CD4-positive, alpha-beta T cell treated with Interleukin-21 for 1 hour (primary cell): ENCODE measurements at places on chromosomes 1 and 21.
A peak's percentile ranks its signal among the peaks of the same experiment; 100 is the strongest.

DNA sequence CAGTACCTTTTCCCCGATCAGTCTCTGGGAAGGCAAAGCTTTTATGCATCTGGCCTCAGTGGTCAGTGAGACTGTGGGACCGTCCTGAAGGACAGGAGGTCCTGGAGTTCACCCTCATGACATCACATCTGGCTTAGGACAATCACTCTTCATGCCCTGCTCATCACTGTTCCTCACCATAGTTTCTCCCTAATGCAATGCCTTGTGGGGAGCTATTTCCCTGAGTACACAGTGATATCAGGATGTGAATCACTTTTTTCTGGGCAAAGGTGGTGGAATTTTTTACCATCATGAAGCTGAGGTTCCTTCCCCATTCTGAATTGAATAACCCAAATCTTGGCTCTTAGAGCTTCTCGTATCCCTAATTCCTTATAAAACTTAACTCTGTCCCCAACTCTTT is 34.8 kb upstream of the CFAP126 start:
- no peak for DNase-seq

DNA sequence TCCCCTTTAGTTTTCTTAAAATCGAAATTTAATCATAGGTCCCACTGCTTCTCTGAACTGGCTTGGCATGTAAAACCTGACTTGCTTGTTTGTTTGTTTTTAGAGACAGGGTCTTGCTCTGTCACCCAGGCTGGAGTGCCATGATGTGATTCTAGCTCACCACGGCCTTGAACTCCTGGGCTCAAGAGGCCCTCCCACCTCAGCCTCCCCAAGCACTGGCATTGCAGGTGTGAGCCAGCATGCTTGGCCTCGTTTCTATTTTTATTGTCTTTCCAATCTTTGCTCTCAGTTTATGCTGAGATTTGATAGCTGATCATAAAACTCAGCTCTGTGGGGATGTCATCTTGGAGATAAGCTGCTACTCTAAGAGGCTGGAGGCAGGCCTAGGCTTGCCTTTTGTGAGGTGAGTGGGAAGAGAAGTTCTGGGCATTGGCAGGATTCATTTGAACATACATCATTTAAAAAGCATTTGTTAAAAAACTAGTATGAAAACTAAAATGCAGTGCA is 51.5 kb upstream of the GCLM start:
- DNase-seq, result no peak

DNA sequence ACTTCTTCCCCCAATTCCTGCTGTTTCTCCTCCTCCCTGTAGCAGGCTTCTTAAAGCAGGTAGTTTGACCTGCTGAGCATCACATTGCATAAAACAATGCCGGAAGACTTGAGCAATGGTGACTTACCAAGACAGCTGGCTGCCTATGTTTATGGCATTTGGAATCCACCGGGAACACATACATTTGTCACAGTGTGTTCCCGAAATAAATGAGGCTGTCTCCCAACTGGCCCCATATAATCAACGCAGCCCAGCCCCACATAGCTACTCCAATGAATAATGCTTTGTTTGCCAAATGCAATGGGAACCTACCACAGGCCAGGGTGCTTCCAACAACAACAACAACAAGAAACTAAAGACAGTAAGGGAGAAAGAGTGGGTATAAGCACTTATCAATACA is 186.1 kb upstream of the MAP1LC3C start:
- DNase-seq, result no peak

GRCh38 chr21:29022166-29022565 is 2.3 kb upstream of the USP16 start:
- peak; percentile 44 for DNase-seq

DNA sequence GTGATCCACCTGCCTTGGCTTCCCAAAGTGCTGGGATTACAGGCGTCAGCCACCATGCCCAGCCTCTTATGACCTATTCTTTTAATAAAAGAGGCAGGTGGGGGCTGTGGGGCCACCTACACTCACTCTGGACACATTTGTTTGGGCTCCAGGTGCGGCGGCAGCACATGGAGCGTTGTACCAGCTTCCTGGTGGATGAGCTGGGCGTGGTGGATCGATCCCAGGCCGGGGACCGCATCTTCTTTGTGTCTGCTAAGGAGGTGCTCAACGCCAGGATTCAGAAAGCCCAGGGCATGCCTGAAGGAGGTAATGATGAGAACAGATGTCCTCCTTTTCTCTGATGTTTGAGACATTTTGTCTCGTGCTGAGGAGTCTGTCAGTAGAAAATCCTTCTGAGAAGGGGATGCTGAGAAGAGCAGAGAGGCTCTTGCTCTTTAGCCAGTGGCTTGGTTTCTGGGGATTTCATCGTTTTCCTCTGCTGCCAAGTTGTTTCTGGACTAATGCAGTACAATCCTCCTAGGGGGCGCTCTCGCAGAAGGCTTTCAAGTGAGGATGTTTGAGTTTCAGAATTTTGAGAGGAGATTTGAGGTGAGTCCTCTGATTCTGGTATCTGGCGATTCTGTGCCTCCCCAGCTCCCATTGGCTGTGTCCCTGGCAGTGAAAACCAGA is 17.9 kb upstream of the MIIP start:
- DNase-seq, result peak; percentile 42

DNA sequence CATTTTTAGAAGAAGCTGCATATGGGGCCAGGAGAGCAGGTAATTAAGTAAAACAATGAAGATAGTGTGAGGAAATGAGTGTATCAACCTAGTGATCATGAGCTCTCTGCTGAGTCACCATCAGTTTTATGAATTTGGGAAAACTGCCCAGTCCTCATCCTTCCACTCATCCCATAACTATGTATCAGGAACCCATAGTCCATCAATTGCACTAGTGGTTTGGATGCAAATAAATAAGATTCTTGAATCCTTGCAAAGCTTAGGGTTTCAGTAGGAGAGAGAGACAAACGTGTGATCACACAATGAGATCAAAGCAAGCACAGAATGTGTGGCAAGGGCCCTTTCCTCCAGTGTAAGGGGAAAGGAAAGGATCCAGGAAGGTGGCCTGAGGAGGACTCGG is 145.6 kb downstream of the ZZZ3 start:
- DNase-seq, result no peak

DNA sequence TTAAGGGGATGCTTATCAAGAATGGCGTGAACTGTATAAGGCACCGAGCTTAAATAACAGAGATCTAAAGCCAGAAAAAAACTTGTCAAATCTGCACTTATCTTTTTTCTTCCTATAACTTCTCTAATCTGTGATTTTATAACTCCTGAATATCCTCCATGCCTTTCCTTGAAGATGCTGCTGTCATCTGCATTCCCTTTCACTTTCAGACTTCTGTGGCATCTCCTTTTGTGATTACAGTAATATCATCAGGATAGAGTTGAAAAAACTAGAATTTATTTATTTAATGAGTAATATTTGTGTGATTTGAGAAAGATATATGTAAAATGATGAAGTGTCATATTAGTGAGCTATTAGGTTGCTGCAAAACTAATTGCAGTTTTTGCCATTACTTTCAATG is 357.8 kb upstream of the PTBP2 start:
- DNase-seq, result no peak

DNA sequence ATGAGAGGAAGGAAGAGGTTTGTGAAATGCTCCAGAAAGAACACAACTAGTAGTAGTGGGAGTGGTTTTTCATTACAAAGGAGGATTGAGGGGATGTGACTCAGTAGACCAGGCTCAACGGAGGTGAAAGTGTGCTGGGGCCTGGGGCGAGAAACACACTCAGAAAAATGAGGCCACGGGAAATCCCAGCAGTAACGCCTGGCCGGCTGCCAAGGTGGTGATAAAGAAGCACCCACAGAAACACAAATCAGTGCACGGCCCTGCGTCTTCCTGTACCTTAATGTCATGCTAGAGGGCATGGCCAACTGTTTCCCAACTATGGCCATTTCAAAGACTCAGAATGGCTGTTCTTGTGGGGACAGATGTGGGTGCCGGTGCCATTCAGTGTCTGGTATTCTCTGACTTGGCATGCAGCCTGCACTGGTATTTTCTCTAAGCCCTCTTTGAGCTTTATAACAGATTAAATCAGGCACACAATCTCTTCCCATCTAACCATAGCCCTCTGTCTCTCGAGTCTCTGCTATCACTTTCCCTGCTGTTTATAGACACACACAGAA is 38.2 kb downstream of the URB2 start:
- DNase-seq, result peak; percentile 71

DNA sequence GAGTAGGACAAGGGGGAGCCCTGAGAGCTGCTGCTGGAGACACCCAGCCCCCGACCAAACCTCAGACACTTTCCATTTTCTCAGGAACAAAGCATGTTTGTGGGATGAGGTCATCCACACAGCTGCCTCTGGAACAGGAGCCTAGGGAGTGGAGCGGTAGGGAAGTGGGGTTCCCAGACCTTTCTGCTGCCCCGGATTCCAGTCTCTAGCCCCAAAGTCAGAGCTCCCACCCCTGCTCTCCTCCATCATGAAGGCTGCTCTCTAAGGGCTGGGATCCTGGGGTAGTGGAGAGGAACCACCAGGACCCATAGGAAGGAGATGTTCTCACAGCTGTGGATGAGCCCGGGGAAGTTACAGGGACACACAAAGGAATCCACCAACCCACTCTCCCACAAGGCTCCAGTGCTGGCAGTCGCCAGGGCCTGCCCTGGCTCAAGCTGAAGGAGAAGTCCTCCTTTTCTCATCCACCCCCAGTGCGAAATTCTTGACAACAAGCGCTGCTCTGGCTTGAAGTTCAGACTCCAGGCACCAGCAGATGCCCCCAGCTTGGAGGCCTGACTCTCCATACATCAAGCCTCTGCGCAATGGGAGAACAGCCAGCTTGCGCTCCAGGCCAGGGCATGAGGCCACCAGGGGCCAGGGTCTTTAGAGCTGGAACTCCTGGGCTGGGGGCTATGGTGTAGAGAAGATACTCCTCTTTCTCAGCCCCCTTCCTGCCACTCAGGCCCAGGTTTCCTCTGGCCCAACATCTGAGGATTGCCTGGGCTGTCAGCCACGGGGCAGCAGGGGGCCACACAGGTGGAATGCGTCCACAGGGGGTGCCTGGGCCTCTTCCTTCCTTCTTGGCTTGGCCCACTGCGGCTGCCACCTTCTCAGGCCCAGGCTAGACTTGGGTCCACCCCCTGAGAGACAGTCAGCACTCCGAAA is 4.5 kb downstream of the FHL3 start:
- no peak for DNase-seq

GRCh38 chr1:53981220-53981619 is 35.1 kb downstream of the LRRC42 start:
- no peak for DNase-seq

DNA sequence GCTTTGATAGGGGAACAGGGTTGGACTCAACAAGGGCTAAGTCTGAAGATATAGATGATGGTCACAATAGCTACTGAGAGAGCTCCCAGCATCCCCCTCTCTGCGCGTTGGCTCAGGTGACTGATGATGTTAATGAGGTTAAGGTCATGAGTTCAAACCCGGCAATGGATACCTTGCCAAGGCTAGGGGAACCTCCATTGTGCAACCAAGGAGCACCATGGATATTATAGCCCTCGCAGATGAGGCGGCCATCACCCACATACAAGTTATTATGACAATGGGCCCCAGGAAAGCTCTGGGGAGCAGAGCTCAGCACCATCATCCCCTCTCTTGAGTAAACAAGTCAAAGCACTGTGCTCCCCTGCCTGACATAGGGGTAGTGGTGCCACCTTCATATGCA is 8.2 kb downstream of the KCNA2 start:
- no peak for DNase-seq

DNA sequence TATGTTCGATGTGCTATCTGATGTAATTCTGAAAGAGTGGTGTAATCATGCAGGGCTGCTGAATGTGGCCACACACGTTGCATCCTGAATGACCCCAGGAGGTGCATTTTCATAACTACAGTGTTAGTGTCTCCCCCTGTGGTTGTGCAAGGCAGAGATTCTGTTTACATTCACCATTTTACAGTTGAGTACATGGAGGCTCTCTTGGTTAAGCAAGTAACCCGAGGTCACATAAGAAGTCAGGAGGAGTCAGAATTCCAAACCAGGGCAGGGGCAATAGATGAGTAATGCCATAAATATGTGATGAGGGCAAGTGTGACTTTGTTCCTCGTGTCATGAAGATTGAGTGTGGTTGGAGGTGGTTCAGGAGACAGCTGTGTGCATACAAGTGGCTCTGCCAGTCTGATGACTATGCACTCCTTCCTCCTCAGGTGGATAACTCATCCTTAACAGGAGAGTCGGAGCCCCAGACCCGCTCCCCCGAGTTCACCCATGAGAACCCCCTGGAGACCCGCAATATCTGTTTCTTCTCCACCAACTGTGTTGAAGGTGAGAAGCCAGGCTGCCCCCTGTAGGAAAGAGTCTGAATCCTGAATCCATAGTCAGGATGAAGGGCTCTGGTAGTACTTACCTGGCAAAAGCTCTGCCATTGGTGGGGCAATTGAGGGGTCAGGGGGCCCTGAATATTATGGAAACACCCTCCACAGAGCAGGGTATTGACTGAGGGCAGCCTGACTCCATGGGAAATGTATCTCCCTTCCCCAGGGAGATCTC is 9.3 kb downstream of the ATP1A2 start:
- DNase-seq, result no peak

GRCh38 chr1:77370161-77370560 is 88.3 kb downstream of the AK5 start:
- DNase-seq, result no peak

DNA sequence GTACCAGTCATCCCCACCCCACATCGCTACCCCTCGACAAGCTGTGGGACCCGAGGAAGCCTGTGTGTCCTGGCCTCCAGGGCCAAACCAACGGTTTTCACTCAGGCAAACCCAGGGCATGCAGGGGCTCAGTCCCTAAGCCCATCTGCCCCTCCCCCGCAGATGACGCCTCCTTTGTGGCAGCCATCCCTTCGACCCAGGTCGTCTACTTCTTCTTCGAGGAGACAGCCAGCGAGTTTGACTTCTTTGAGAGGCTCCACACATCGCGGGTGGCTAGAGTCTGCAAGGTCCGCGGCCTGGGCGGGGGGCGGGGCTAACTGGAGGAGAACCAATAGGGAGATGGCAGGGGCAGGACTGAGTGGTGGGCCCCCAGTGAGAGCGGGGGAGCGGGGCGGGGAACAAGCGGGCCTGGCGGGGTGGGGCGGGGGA is 7.4 kb downstream of the SEMA4A start:
- DNase-seq, result peak; percentile 78

- DNase-seq, result no peak
Observed at GRCh38 chr1:87140831-87141540, 187.7 kb upstream of the LMO4 start.

GRCh38 chr1:185279571-185279970 is 37.5 kb downstream of the IVNS1ABP start:
- no peak for DNase-seq

- no peak for DNase-seq
Observed at GRCh38 chr1:173128742-173129141, 78.0 kb upstream of the TNFSF18 start.

DNA sequence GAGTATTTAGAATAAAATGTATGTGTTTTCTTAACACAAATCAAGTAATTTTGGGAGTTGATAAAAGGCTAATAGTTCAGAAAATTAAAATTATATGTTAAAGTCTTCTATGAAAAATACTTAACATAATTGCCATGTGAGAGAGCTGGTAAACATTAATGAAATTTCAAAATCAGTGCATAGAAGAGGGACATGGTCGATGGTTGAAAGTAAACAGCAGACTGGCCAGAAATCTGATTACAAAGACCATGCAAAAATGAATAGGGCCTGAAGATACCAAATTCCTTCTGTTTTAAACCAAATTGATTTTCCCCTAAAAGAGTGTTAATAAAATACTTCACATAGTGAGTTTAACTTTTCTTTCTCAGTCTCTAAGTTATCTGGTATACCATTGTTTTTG is 128.3 kb downstream of the GABPA start:
- DNase-seq, result no peak

- no peak for DNase-seq
Observed at GRCh38 chr1:43035821-43036741, 77.4 kb upstream of the SLC2A1 start.
